ENCODE measurements at places on chromosomes 6 and 20.

DNA sequence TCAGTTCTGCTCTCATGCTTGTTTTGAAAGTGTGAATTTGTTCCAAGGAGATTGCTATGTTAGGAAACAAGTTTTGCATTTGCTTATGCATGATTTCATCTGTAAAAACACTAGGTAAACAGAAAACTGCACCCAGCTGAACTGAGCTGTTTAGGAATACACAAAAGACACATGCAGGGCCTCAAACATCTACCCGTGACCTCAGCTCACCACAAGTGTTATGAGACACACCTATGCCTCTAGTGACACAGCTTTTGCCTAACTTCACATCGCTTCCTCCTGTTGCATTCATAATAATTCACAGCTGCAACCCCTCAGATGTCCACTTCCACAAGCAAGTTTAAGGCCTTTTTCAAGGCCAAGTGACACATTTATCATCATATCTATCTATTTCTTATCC is 98.0 kb upstream of the SLC24A3 start:
- no peak for DNase-seq

GRCh38 chr6:141562186-141562811 is 570.4 kb upstream of the GJE1 start:
- peak; percentile 27 for DNase-seq

- no peak for DNase-seq
Observed at GRCh38 chr6:80165143-80165542, 58.7 kb downstream of the BCKDHB start.

DNA sequence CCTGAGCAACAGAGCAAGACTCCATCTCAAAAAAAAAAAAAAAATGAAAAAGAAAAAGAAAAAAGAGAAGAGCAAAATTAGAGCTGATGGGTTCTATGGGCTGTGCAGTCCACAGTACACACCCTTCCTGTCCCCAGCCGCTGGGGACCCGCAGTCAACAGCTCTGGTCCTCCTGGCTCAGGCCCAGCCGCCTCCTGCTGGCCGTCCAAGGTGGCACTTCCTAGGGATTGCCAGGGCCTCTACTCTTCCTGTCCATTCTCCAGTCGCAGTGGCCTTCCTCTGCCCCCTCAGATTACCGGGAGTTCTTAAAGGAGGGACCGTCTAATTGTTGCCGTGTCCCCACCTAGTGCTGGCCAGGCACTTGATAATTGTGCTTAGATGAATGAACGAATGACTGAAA is 41.7 kb downstream of the TMEM242 start:
- peak; percentile 70 for DNase-seq

- no peak for DNase-seq
Observed at GRCh38 chr6:169397684-169398083, 144.0 kb upstream of the THBS2 start.

GRCh38 chr6:39113788-39114187 is 1.2 kb downstream of the SAYSD1 start:
- no peak for DNase-seq
